H9 (cell line): ENCODE measurements at places on chromosomes 7 and 10. TPM values are rescaled to one million over a fixed set of nuclear protein-coding genes. Genes with fewer than 3 reads are reported as not detected.

DNA sequence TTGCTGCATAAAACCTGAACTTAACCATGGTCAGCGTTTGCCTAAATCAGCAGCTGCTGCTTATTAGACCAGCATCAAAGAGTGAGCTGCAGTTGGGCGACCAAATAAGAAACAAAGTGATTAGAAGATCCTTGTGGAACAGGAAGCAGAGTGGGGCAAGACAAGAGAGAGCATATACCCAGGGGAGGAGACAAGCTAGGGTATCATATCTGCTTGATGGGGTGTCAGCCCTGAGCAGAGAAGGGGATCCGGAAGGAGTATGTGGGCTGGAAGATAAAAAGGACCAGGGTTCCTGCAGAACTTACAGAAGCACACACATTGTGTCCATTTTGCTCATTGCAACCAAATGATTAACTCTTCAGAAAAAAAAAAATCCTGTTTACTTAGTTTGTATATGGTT is 213.6 kb downstream of the CELF2 start:
- H3K4me3 ChIP-seq = no peak overlapping the region
- no peak for DNase-seq
- H3K4me1 ChIP-seq = peaks cover 5% of the 10 kb centered on the region; the same call in 1 of the 2 replicates
- no peaks in the 10 kb centered on the region for H3K27me3 ChIP-seq

- DNase-seq = no peak
- no peak overlapping the region for H3K4me3 ChIP-seq
- no peaks in the 10 kb centered on the region for H3K36me3 ChIP-seq
- H3K27ac ChIP-seq = no peak overlapping the region
Measured at GRCh38 chr7:150959739-150960734, 18.1 kb downstream of the KCNH2 start.

DNA sequence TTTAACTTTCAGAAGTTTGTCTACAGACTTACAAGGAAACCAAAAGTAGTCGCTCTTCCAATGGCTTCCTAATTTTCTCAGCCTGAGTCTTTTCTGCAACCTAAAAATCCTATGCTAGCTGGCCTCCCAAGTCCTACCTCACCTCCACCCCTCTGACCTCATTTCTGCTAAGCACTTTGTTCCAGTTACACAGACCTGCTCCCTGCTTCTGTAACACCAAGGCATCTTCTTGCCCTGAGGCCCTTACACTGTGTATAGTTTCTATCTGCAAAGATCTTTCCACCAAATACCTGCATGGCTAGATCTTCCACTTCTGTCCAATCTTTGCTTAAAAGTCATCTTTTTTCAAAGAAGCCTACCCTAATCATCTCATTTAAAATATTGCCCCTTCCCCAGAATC is 1.9 kb upstream of the SNX13 start:
- no peak for DNase-seq
- no peaks in the 10 kb centered on the region for H3K27me3 ChIP-seq
- H3K36me3 ChIP-seq = no peaks in the 10 kb centered on the region
- H3K27ac ChIP-seq = no peak overlapping the region
- peaks cover 3% of the 10 kb centered on the region; the same call in 1 of the 2 replicates for H3K4me1 ChIP-seq

GRCh38 chr10:79247373-79248137 is 99.7 kb upstream of the PPIF start:
- H3K4me3 ChIP-seq = no peak overlapping the region
- H3K27me3 ChIP-seq = peaks cover 15% of the 10 kb centered on the region
- no peaks in the 10 kb centered on the region; the same call in 1 of the 2 replicates for H3K36me3 ChIP-seq
- DNase-seq = no peak
- H3K4me1 ChIP-seq = no peaks in the 10 kb centered on the region

DNA sequence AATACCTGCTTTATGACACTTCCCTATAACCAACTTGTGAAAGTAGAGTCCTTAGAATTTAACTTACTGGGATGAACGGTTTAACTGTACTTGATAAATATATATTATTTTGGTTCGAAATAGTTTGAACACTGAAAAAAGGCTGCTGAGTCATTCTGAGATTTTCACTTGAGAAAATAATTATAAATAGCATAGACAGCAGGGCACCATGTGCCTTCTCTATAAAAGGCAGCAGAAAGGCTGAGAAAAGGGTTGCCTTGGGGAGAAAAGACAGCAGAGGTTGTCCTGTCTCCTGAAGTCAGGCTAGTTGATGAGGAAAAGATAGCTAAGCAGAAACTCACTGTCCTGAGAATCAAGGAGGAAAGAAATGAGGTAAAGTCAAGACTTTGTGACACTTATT is 92.4 kb downstream of the CTTNBP2 start:
- H3K4me1 ChIP-seq = no peaks in the 10 kb centered on the region
- H3K36me3 ChIP-seq = peaks cover 14% of the 10 kb centered on the region
- H3K4me3 ChIP-seq = no peak overlapping the region
- no peak for DNase-seq
- no peak overlapping the region for H3K27ac ChIP-seq

The NXPH1 gene
- 0.11 and 0.15 TPM in 2 replicates for total RNA-seq

The KLHL7 gene
- total RNA-seq = 56.7 and 58.3 TPM in 2 replicates

The FAM13C gene
- 0.31 and 0.39 TPM in 2 replicates for total RNA-seq

The GNAI1 gene
- 14.1 and 14.8 TPM in 2 replicates for total RNA-seq

The IFIT2 gene
- 0.09 TPM in 1 of 2 replicates, not detected in the other for total RNA-seq
